H9 (cell line): ENCODE measurements at places on chromosomes 7 and 10. TPM values are rescaled to one million over a fixed set of nuclear protein-coding genes. Genes with fewer than 3 reads are reported as not detected.

DNA sequence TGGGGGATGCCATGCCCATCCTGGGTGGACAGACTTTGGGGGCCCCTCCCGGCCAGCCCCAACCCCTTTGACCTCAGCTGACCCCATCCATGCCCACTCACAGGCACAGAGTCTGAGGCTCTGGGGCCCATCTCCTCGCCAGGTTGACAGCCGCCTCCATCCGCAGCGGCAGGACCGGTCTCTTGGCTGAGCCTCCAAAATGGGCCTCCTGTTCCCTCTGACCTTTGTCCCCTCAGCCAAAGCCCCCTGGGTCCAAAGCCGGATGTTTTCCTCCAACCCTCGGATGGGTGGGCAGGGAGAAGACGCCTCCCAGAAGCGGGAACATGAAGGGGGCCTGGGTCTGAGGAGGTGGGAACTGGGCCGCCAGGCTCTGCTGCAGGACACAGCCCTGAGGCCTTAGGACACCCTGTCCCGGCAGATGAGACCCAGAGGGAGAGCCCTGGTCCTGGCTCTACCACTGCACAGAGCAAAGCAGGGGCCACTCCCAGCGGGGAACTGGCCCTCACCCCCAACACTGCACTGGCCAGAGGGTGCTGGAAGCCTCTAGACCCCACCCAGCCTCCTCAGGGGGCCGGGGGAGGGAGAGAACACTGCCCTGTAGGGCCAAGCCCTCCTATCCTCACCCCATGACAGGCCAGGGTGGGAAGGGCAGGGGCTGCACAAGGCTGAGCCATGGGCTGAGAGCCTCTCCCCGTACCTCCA is 12.6 kb downstream of the PDGFA start:
- no peak for DNase-seq

DNA sequence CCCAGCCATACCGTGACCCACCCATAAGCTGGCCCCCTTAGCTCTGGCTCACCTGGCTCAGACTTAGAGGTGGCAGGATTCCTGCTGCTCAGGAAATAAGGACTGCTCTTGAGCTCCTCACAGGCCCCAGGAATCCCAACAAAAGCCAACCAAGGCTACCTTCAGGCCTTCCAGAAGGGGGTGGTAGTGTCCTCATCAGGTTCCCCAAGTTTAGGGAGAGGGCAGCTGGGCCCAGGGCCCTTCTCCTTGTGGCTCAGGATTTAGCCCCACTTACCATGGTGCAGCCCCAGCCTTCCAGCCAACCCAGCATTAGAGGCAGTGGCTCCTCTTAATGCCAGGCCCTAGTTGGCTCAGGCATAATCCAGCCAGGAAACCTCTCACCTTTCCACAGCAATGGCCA is 23.5 kb downstream of the NPFFR1 start:
- DNase-seq = no peak

DNA sequence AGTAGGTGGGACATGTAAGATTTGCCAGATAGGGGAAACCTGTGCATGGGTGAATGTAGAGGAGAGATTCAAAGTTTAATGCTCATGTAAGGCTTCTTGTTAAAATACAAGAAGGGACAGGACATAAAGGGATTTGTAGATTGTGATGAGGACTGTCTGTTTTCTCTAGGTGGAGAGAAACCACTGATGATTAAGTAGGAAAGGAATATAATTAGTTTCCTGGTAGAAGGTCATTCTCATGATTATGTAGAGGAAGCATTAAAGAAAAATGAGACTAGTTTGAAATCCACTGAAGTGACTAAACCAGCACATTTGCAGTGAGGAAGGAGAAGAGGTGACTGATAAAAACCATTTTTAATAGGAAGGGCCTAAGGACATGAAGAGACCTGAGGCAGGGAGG is 19.6 kb upstream of the MACC1 start:
- no peak for DNase-seq

The LIPK gene
- total RNA-seq = not detected in 2 replicates

The HOXA6 gene
- not detected in 2 replicates for total RNA-seq

DNA sequence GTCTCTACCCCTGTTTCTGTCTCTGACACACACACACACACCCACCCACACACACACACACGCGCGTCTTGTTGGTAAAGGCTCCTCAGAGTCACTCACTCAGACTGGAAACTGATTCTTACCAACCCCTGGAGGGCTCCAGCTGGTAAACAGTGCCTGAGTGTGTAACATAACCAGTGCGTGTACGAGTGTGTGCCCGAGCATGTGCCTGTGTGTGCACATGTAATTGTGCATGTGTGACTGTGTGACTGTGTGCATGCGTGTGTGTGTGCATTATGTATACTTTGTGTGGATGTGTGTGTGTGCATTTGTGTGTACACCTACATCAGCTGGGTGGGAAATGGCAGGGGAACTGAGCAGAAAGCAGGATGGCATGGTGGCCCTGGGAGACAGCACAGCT is 317.1 kb downstream of the WDR37 start:
- DNase-seq = no peak

The SNX13 gene
- 29.0 and 29.6 TPM in 2 replicates for total RNA-seq

The FAM13C gene
- 0.31 and 0.39 TPM in 2 replicates for total RNA-seq

DNA sequence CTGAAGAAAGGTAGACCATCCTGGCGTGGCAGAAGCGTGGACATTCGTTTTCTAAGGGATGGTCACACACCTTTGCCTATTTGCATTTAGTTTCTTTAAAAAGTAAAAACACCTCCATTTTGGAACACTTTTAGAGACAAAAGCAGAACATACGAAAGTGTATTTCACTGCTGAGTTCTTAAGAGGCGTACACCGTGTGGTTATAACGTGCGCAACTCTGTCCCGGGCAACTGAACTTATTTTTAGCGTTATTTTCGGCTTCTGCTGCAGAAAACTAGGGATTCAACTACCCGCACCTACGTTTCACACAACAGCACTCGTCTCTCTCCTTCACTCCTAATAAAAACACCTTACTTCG is 557 bp upstream of the LSM8 start:
- no peak for DNase-seq

- DNase-seq = no peak
Observed at GRCh38 chr7:66118603-66119002, 4.0 kb downstream of the CRCP start.

- no peak for DNase-seq
Observed at GRCh38 chr7:124071843-124072242, 39.0 kb upstream of the TMEM229A start.

GRCh38 chr10:132924046-132924952 is 18.1 kb downstream of the CFAP46 start:
- DNase-seq = no peak

The CCDC172 gene
- total RNA-seq = 1.3 and 1.8 TPM in 2 replicates

The YKT6 gene
- total RNA-seq = 104 and 105 TPM in 2 replicates

The SDK1 gene
- 8.4 and 8.7 TPM in 2 replicates for total RNA-seq

The TMEM229A gene
- total RNA-seq = 0.37 and 0.46 TPM in 2 replicates

DNA sequence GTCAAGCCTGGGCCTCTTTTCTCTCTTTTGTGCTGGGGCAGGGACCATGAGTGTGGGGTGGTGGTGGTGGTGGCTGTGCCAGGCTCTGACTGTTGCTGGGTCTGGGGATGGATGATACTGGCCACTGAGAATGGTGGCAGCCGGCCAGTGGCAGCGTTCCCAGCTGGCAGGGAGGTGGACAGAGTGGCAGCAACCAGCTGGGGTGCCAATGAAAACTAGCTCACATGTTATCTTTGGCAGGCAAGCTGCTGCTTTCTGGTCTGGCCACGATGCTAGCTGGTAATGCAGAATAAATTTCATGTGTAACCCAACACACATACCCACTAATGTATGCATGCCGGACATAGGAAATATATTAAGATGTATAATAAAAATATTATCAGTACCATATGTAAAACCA is 95.0 kb upstream of the SLC26A5 start:
- DNase-seq = no peak

GRCh38 chr7:7159063-7159658 is 23.2 kb upstream of the C1GALT1 start:
- no peak for DNase-seq

The BUB3 gene
- 188 and 200 TPM in 2 replicates for total RNA-seq

GRCh38 chr7:157430721-157431120 is 93.9 kb downstream of the DNAJB6 start:
- DNase-seq = no peak

DNA sequence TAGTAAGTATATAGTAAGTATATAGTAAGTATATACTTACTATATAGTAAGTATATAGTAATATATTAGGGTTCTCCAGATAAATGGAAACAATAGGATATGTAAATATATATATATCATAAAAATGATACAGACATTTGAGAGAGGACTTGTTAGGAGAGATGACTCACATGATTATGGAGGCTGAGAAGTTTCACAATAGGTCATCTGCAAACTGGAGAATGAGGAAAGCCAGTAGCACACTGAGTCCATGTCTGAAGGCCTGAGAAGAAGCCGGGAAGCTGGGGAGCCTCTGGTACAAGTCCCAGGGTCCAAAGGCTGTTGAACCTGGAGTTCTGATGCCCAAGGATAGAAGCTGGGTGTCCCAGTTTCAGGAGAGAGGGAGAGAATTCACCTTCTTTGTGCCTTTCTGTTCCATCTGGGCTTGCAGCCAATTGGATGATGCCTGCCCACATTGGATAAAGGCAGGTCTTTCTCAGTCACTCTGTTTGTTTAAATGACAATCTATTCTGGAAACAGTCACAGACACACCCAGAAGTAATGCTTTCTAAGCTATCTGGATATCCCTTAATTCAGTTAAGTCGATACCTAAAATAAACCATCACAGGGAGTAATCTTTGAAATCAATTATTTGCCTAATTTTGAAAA is 205.5 kb upstream of the CDC14C start:
- no peak for DNase-seq

GRCh38 chr7:6284055-6284400 is 11.6 kb upstream of the CYTH3 start:
- no peak for DNase-seq

- no peak for DNase-seq
Observed at GRCh38 chr7:117830422-117830954, 42.8 kb downstream of the CTTNBP2 start.

The PLAC9 gene
- total RNA-seq = 4.3 and 7.8 TPM in 2 replicates

DNA sequence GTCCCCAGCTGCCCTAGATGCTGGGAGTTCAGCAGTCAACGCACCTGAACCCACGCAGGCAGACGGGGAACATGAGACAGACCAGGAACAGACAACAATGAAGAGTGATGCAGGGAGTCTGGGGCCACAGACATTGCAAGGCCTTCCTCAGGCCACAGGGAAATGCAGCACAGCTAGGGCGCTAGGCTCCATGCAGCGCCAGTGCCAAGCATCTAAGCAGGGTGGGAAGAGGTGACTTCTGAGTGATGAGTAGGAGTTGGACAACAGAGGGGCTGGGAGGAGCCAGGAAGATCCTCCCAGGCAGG is 7.7 kb upstream of the RET start:
- no peak for DNase-seq

DNA sequence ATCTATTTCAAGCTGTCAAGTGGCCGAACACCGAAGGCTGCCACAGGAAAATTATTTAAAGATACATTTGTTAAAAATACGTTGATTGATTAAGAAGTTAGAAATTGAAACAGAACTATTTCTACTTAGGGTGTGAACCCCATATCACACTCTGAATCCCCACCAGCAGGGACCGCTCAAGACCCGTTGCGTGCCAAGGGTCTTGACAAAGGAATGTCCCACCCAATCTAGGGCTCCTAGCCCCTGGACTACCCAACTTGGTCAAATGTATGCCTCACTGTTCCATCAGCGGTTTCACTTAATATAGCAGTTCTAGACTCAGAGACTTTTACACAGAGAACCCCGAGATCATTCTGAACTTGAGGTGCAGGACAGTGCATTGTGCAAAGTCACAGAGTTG is 11.6 kb upstream of the PFKFB3 start:
- DNase-seq = no peak

DNA sequence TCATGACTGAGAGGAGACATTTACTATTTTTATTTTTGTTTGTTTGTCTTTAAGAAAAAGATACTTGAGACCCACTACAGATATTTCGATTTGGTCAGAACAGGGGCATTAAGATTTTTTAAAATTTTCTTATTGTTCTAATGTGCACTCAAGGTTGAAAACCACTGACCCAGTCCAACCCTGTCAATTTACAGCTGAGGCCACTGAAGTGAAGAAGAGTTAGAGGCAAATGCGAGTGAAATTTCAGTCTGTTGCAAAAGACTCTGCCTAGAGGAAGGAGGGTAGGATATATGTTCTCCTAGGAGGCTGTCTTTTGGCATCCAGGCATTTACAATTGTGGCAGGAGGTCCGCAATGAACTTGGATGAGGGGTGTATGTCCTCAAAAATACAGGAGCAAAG is 396.3 kb downstream of the RPS24 start:
- no peak for DNase-seq

The SSC4D gene
- total RNA-seq = 14.8 and 16.4 TPM in 2 replicates

DNA sequence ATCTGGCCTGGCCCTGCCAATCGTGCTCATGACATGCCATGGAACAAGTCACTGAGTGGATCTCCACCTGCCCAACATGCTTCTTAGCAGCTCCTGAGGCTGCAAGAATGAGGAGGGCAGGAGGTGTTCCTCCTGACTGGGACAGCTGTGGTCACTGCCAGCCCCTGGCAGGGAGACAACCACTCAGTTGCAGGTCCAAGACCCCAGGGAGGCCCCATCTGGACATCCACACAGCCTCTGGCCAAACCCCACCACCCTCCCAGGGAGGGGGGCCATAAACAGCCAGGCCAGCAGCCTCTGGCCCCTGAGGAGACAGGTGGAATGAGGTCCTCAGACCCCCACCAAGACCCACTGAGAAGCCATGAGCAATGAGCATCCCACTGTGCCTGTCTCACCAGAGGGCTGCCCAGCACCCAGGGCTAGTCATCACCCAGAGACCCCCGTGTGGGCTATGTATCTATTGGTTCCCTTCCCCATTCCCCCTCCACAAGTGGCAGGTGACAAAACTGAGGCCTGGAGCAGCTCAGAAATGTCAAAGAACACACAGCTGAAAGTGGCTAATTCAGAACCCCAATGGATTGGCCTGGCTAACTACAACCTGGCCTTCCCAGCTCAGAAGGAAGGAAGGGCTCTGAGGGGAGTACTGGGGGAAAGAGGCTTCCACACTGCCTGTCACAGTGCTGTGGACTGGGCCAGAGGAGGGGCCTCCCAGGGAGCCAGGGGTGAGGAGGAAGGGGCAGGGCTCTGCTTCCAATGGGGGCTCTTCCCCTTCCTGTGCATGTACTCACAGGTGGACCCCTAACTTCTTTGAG is 3.0 kb downstream of the GPRIN2 start:
- peak; percentile 29 for DNase-seq

GRCh38 chr7:3210531-3210930 is 90.5 kb upstream of the SDK1 start:
- peak; percentile 59 for DNase-seq

The PNLIPRP2 gene
- 0.24 and 0.26 TPM in 2 replicates for total RNA-seq

DNA sequence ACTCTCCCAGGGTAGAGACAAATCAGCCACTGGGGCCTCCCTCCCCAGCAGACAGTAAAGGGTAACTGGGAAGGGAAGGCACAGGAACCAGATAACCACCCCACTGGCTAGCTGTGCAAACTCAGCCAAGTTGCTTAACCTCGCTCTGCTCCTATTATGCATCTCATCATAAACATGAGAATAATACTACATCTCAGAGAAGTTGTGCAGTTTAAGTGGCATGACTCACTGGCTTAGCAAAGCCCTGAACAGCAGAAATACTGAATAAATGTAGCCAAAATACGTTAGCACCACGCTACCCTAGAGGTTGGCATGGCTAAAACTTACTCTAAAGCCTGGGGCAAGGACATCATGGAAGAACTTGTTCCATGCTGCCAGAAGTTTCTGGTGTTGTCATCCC is 128.1 kb upstream of the ANK3 start:
- DNase-seq = no peak

The MYO3A gene
- 4.3 and 4.9 TPM in 2 replicates for total RNA-seq

GRCh38 chr7:44629829-44630522 is 23.5 kb downstream of the OGDH start:
- DNase-seq = no peak

The CREM gene
- total RNA-seq = 19.7 and 20.0 TPM in 2 replicates
